ENCODE measurements at places on chromosomes 16 and 17.
A peak's percentile ranks its signal among the peaks of the same experiment; 100 is the strongest.

DNA sequence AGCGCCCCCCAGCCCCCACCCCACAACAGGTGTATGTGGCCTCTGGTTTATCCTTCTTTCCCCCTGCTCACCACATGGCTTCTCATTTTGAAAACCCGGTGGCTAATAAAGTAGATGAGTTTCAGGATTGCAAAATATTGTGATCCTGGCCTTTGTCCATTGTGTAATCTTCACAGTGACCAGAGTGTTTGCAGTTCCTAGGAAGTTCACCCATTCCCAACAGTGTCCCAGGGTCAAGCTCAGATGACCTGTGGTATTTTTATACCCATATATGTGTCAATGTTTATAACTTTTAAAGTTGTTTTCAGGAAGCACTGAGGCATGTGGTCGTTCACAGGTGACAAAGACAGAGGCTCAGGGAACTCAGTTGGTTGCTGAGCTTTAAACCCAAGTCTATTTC is 721.9 kb downstream of the WWOX start:
- DNase-seq, result no peak

- no peak for DNase-seq
Observed at GRCh38 chr17:41959030-41959335, 7.6 kb upstream of the CNP start.

DNA sequence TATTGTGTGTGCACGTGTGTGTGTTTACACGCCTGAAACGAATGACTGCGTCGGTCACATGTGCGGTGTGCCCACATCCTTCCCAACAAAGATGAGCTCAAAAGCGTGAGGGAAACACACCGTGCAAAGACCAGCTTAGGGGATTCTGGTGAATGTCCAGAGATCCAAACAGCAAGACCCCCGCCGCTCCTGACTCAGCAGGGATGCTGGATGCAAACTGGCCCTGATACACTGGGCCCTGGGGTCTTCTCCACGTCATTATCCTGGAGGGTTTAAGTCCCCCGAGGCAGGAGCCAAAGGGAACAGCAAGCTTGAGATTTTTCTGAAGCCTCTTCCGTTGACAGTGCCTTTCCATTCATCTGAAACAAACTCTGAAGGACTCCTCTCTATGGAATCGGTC is 59.2 kb downstream of the TBC1D16 start:
- DNase-seq, result no peak

- DNase-seq, result no peak
Observed at GRCh38 chr16:83134638-83135037, 507.9 kb downstream of the CDH13 start.

DNA sequence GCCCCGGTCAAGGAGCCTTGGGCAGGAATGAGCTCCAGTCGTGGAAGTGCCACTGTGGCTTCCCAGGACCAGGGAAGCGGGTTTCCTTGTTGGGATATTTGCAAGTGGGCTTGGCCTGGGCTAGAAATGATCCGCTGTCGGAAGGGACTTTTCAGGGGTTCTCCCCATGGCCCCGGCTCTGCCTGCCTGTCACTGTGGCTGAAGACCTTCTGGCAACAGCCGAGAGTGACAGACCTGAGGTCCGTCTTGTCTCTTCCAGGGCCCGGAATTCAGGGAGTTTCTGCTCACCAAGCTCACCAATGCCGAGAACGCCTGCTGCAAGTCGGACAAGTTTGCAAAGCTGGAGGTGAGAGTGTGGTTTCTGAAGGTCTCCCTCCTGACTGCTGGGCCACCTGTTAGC is 57.7 kb downstream of the OR1D5 start:
- DNase-seq, result no peak

DNA sequence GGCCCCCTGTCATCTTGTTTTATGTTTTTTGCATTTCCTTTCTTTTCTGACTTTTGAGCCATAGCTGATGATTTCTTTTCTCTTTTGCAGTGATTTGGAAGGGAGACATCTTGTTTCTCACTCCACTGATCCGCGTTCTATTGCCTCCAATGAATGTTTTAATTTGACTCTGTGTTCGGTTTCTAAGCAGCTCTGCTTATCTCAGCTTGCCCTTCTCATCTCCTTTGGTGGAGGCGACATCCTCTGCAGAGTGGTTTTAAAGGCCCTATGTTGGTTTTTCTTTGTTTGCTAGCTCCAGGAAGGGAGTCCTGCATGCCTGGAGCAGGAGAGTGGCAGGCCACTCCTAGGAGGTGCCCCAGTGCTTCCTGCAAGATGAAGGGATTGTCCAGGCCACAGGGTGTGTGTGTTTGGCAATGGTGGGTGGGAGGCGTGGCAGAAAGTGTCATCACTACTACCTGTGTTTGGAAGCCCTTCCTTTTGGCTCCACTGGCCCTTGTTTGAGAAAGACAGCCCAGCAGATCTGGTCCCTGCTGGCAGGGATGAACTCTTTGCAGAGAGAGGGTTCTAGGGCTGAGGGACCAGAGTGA is 13.6 kb downstream of the SMPD3 start:
- DNase-seq, result peak; percentile 77

DNA sequence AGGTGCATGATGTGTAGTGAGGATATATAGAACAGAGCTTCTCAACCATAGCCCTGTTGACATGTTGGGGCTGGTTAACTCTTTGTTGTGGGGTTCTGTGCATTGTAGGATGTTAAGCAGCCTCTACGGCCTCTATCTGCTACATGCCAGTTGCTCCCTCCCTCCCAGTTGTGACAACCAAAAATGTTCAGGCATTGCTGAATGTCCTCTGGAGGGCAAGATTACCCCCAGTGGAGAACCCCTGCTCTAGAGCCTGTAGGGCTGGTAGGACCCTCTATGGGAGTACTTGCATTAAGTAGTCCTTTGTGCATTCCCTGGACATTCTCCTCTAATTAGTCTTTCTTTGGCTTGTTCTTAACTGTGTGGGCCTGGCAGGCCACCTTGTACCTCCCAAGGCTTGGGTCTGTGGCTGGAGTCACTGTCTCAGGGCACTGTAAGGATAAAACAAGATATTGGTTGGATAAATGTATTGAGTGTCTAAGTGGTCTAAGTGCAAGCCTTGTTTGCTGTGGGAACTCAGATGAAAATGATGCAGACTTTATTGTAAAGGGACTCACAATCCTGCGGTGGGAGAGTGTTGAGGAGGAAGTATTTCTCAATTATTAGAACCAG is 19.8 kb upstream of the MYO1D start:
- no peak for DNase-seq

GRCh38 chr17:66837885-66838665 is 3.2 kb downstream of the CACNG5 start:
- DNase-seq, result no peak
